ENCODE measurements at places on chromosomes 16 and 17. TPM values are rescaled to one million over a fixed set of nuclear protein-coding genes. Genes with fewer than 3 reads are reported as not detected.

The SECTM1 gene
- total RNA-seq, result 2.3 TPM

GRCh38 chr16:56999409-57000270 lies 10.3 kb downstream of the NLRC5 start:
- DNase-seq, result no peak

The ZNF764 gene
- 13.4 TPM for total RNA-seq

DNA sequence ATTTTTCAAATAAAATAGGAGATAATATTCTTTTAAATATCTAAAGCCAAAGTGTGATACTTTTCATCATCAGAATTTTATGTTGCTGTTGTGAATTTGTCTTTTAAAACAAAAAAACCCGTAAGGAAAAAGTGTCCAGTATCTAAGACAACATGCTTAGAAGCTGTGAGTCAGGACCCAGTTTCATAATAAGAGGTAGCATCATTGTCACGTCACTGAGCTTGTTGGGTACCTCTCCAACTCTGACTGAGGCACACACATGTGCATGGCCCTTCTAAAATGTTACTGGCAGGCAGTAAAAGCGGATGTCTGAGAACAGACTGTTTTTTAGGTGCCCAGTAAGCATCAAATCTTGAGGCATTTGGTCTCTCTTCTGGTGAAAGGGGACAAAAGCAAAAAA lies 2.5 kb downstream of the CIAPIN1 start:
- DNase-seq, result no peak

DNA sequence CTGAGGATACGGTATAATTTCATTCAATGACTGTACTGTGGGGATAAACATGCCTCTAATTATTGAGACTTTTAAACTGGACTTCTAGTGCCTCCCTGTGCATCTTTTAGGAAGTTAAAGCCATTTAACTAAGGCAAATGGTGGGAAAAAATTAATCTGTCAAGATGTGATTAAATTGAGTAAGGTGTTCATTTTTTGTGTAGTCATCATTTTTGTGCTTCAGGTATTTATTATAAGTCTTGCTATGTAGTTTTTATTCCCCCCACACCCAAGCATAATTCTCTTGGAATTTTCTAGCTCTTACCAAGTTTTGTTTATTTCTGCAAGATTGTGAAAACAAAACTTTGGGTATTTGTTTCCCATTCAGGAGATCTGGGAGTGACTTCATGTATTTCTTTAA lies 10.2 kb downstream of the TAF15 start:
- no peak for DNase-seq

The TTLL6 gene
- total RNA-seq, result not detected

GRCh38 chr16:60137891-60138290 lies 1403.8 kb upstream of the GOT2 start:
- DNase-seq, result no peak

The RCVRN gene
- 0.09 TPM for total RNA-seq

- DNase-seq, result no peak
Observed at GRCh38 chr16:88466175-88466862, 13.2 kb downstream of the ZFPM1 start.

DNA sequence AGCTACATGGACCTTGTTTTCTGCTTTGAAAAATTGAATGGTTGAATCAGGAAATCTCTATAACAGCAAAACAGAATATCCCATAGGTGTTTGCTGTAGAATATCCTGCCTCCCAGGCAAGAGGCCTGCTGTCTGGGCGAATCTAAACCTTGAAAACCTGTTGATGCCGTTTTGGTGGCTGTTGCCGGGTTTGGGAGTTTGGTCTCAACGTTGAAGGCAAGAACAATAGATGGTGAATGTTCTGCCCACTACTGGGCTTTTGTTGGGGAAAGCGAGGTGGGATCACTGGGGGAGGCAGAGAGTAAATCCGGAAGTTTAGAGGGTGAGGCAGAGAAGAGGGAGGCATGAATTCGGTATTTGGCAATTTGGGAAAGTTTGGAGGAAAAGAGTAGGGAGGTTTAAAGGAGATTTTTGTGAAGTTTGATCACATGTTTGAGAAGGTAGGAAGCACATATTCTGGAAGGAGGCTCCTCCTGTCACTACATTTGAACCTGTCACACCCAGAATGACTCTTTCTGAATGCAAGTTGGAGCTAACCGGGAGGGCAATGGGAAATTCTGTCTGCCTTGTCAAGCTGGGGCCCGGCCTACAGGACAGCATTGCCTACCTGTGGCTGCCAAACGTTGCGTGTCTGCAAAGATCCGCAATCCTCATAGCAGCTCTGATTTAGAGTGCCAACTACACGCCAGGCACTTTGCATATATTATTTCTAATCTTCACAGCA lies 46.5 kb downstream of the GPRC5B start:
- no peak for DNase-seq

DNA sequence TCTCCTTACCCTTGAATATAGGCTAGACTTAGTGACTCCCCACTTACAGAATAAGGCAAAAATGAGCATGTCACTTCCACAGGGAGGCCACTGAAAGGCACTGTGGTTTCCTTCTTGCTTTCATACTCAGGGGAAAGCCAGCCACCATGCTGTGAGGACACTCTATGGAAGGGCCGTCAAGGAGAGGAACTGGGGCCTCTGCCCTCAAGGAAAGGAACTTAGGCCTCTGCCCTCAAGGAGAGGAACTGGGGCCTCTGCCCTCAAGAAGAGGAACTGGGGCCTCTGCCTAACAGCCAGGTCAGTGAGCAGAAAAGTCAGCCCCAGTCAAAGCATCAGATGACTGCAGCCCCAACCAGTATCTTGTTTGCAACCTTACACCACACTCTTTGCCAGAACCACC lies 30.1 kb downstream of the VPS35 start:
- no peak for DNase-seq

GRCh38 chr16:57498031-57498430 lies 11.7 kb upstream of the DOK4 start:
- no peak for DNase-seq

The SBK1 gene
- 2.8 TPM for total RNA-seq

The B9D1 gene
- total RNA-seq, result 11.7 TPM

The ABCA5 gene
- 20.7 TPM for total RNA-seq

The SPATA32 gene
- total RNA-seq, result not detected

The AMFR gene
- 89.4 TPM for total RNA-seq

GRCh38 chr17:79619196-79619595 lies 8.3 kb upstream of the RBFOX3 start:
- peak; percentile 19 for DNase-seq

DNA sequence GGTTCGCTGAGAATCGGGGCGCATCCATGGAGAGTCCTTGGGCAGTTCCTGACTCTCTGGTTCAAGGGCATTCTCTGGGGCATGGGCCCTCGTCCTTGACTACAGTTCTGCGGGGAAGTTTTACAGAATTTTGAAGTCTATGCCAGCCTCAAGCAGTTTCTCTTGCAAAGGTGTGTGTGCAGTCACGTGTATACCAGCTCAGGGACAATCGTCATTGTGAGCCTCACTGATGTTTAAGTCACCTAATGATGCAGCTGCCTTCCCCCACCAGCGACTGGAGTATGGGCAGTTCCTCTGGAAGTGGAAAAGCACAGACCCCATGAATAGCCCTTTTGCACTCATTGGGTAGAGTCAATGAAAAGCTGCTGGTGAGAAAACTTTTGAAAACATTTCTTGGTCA lies 1.3 kb downstream of the PLCG2 start:
- DNase-seq, result no peak

- DNase-seq, result no peak
Observed at GRCh38 chr17:57823469-57824401, 26.1 kb downstream of the MRPS23 start.

DNA sequence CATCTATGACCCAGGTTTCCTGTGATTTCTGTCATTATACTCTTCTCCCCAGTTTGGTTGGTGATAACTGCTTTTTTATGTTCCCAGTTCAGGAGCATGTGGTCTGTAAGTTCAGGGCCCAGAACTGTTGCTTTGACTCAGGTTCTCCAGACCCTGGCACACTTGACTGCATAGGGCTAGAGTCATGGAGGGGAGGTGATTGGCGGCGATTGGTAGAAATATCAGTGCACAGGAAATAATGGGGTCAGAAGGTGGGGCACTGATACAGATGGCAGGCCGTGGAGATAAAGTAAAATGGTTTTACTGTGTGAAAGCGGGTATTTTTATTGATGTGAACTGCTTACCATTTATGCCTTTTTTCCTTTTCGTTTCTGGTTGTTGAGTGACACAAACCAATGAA lies 28.7 kb downstream of the TAC4 start:
- DNase-seq, result no peak

The EFCAB5 gene
- 1.2 TPM for total RNA-seq

DNA sequence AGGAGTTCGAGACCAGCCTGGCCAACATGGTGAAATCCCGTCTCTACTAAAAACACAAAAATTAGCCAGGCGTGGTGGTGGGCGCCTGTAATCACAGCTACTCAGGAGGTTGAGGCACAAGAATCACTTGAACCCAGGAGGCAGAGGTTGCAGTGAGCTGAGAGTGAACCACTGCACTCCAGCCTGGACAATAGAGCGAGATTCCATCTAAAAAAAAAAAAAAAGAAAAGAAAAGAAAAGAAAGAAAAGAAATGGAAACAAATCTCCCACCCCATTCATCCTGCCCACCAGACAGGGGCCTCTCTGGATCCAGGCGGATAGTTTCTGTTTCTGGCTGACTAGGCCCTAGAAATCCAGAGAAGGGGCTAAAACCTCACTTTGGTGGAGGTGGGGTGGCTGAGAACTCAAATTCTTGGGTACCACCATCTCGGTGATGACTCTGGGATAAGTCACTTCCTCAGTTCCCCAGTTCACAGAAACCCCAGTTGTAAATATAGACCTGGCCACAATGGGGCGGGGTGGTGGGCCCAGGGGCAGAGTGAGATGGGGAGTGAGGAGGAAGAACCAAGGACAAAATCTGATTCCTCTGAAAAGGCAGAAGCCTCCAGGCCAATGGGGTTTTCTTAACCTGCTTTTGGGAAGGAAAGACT lies 22.2 kb downstream of the SOCS1 start:
- DNase-seq, result no peak

The CACNG5 gene
- not detected for total RNA-seq

Data from heart left ventricle (tissue), 16 donors.